ENCODE measurements at places on chromosomes 6 and 20.

GRCh38 chr20:47406849-47407682, 50.6 kb upstream of the ZMYND8 start:
- no peak for DNase-seq

GRCh38 chr6:1586861-1587450, 22.8 kb upstream of the FOXC1 start:
- no peak for DNase-seq

- DNase-seq = peak; percentile 61
Observed at GRCh38 chr6:40586369-40587201, 579 bp downstream of the LRFN2 start.

- DNase-seq = peak; percentile 64
Observed at GRCh38 chr6:6676910-6677441, 88.5 kb downstream of the LY86 start.

GRCh38 chr20:44112456-44112855, 74.5 kb downstream of the JPH2 start:
- no peak for DNase-seq

DNA sequence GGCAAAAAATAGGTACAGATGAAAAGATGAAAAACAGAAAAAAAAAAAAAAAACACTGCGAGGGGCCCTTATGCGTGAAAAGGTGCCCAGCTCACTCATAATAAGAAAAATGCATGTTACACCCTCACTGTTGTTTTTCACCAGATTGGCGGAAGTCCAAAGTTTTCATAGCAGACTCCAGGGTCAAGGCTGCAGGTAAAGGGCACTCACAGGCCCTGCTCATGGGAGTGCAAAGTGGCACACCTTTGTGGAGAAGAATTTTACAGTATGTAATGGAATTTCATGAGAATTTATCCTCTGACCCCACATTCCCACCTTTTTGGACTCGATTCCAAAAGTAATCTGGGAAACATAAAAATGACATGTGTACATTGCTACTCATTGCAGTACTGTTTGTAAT, 108.2 kb downstream of the CDKAL1 start:
- no peak for DNase-seq

DNA sequence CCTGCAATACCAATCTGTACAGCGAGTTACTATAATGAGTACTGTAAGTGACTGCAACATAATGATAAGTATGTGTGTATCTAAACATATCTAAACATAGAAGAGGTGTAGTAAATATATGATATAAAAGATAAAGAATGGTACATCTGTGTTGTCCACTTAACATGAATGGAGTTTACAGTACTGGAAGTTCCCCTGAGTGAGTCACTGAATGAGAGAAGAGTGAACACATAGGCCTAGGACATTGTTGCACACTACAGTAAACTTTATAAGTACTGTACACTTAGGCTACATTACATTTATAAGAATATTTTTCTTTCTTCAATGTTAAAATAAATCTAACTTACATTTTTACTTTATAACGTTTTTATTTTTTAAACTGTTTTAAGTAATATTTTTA, 380.4 kb downstream of the MMUT start:
- DNase-seq = no peak

DNA sequence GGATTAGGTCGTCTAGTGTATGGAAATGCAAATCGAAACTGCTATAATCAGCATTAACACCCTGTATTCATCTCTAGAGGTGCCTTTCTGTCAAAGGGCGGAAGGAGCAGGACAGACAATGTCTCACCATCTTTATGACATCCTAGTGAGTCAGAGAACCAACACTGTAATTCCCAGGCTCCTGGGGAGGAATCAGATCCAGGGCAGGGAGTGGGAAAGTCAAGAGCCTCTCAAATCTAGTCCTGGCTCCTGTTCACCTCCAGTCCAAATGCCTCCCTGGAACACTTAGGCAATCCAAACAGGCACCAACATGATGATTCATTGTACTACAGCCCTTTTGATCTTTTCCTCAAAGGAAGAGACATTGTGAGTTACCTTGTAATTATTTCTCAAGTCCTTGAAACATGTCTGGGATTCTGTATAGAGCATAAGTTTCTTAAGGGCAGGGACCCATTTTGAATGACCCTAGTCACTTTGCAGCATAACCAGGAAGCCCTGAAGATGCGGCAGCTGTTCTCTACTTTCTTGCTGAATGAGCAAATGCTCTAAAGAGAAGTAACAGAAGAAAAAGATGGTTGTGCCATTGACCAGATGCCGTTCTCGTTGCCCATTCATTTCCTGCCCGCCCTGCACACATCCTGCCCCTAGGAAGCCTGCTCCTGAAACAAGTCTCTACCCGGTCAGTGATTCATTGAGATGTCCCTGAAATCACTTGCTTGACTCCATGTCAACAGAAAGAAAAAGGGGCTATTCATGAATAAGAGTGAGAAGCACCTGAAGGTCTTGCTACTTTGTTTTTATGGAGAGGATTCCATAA, 112.8 kb upstream of the JARID2 start:
- DNase-seq = no peak

GRCh38 chr6:89079511-89080234, 878 bp upstream of the PNRC1 start:
- peak; percentile 57 for DNase-seq

DNA sequence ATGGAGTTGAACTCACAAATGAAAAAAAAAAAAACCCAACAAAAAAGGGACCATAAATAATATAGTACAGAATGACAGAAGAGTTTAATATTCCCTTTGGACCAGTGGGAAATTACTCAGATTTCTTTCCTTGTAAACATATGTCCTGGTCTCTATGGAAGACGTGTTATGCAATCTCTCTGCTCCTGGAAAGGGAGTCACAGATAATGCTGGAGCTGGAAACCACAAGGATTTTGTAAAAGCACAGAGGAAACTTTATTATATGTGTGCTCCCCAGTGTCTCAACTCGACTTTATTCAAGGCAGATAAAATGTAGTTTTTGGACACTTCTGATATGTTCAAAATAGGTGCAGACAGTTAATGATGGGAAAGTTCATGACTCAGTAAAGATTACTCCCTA, 88.1 kb upstream of the ZFP64 start:
- DNase-seq = no peak

- DNase-seq = no peak
Observed at GRCh38 chr6:139164001-139164400, 29.1 kb downstream of the HECA start.

DNA sequence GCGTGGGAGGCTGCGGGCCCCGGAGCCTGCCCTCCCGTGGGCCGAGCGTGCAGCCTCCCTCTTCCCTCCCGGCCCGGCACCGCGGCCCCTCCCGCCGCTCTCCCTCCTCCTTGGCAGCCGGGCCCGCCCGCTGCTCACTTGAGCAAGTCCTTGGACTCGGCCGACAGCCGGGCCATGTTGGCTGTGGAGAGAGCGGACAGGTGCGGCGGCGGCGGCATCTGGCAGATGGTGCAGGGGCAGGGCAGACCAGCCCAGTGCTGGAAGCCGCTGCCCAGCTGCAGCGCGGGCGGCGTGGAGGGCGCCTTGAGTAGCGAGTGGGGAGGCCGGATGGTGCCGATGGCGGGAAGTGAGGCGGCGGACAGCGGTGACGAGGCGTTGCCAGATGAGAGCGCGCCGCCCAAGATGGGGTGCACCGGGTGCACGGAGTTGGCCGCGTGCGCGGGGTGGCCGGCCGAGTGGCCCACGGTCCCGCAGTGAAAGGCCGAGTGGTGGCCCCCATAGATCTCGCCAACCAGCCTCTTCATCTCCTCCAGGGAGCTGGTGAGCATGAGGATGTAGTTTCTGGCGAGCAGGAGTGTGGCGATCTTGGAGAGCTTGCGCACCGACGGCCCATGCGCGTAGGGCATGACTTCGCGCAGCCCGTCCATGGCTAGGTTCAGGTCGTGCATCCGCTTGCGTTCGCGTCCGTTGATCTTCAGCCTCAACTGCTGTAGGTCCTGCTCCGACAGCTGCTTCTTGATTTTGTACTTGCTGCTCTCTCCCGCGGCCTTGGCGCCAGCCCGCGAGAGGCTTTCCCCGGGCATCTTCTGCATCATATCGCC, 766 bp downstream of the OLIG3 start:
- DNase-seq = no peak

DNA sequence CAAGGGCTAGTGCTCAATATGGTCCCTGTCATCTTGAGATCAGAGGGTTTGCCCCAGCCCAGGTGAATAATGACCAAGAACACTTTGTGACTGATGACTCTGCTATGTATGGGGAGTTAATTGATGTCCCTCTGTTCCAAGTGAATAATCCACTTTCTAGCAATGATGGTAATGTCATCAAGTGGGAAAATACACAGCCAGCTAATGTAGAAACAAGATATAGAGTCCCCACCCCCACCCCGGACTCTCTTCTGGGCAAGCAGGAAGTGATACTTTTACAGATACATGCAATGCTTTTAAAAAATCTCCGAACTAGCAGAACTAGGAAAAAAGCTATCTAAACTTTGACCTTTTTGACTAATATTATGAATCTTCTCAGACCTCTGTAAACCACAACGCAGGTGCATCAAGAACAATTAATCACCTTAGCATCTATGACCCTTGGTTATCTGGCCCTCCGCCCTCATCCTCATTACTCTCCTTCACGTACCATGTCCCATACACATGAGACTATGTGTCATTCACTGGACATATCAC, 30.5 kb downstream of the CNR1 start:
- no peak for DNase-seq

- no peak for DNase-seq
Observed at GRCh38 chr6:167416676-167417430, 92.0 kb downstream of the TTLL2 start.

DNA sequence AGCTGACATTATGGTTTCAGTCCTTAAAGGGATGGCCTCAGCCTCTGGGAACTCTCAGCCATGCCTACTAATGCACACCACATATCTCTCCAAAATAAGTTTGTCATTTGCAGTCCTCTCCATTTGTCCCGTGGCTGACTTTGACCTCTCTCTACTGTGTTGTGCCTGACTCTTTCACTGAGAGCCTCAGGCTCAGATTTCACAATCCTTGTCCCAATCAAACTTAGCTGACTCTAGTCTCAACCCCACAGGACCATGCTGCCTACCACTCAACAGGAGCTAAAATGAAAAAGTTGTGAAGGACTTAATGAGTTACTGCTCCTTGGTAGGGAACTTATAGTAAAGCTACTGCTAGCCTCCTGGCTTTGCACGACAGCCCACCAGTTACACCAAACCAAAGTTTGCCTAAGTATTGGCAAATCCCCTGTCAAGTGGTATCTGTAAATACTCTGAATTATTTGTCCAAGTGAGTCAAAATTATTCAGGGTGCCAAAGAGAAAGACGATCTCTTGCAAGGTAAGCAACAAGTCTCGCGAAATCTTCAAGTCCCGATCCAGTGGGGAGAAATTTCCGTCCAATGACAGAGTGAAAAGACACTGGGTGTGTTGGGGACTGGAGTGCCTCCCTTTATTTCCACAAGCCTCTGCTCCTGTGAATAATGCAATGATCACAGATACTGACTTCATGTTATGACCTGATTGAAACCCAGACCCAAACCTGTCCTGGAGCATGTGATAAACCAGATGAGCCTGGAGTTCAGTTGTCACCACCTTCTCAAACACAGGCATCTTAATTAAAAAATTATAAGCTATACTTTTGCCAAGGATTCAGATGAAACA, 124.4 kb upstream of the FOXQ1 start:
- DNase-seq = no peak

DNA sequence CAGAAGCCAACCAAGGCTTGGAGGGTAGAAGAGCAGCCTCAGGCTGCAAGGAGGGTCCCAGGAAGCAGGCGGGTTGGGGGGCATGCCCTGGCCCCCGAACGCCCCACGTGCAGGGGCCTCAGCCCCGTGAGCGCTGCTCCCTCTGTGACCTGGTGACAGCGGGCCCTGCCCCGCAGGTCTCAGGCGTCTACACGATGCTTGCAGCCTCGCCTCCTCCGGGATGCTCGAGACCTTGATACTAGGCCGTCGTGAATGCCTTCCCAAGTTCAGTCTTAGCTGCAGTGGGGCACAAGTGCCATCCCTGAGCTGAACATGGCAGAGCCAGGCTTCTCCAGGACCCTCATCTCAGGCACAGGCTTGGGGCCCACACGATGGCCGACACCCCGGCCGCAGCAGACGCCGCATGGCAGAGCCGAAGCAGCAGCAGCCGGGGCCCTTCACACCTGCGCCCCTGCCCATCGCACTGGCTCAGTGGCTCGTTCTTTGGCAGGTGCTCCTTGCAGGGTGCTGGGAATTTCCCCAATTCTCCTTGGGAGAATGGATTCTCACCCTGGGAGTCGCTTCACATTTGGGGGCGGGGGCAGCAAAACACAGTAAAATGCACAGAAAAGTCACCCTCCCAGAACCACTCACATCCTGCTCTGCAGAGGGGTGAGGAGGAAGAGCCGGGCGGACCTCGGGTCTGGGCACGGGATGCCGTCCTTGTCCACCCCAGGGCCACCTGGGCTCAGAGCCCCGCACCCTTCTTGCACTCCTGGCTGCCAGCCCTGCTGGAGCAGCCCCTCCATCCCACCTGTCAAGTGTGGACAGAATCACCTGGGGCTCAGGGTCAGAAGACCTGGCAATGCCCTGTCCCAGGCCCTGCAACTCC, 161.8 kb downstream of the DLL1 start:
- DNase-seq = no peak

- DNase-seq = no peak
Observed at GRCh38 chr20:11951696-11952095, 34.0 kb downstream of the BTBD3 start.

- DNase-seq = no peak
Observed at GRCh38 chr6:37483252-37483901, 16.3 kb downstream of the CCDC167 start.

GRCh38 chr6:13863699-13864155, 49.4 kb upstream of the MCUR1 start:
- DNase-seq = no peak

GRCh38 chr6:81002126-81002525, 750.4 kb downstream of the TENT5A start:
- no peak for DNase-seq

DNA sequence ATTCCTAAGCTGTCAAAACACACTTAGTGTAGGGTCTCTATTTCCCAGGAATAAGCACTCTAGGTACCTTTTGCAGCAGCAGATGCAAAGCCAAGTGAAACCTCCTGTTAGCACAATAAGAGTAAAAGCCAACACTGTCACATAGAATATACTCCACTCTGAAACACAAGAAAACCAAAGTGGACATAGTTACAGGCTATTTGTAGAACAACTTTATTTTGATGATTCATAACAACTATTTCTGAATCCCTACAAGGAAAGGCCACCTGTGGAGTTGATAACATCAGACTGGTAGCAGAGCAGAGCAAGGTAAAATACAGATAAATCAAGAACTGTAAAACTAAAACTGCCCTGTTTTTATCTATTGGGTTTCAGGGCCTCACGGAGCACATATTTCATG, 59.7 kb downstream of the ALDH5A1 start:
- no peak for DNase-seq

DNA sequence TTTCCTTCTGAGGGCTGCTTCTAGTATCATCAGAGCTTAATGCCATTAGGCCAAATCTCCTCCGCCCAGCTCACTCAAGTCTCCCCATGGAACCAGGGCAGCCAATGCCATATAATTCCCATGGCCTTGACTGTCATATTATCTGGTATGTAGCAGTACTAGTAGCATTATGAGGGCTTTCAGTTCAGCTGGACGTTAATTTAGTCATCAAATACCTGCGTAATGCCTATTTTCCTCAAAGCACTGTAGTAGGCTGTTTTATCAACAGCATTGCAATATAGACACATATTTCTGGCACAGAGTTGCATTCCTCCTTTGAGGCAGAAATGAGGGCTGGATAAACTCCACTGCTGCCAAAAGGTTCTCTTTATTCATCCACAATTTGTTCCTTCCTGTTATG, 1.7 kb downstream of the KCTD20 start:
- DNase-seq = no peak

Measured in NCI-H1105 treated with DMSO at 0.1 percent for 48 hours (cell line).